ENCODE measurements at places on chromosomes 11 and 22.

- no peak for DNase-seq
These were observed 8.8 kb downstream of the UPB1 start for GRCh38 chr22:24503843-24504338.

- DNase-seq = no peak
These were observed 2.8 kb downstream of the MTNR1B start for GRCh38 chr11:92972248-92972647.

GRCh38 chr11:10273738-10274137 is 20.3 kb downstream of the SBF2 start:
- no peak for DNase-seq

DNA sequence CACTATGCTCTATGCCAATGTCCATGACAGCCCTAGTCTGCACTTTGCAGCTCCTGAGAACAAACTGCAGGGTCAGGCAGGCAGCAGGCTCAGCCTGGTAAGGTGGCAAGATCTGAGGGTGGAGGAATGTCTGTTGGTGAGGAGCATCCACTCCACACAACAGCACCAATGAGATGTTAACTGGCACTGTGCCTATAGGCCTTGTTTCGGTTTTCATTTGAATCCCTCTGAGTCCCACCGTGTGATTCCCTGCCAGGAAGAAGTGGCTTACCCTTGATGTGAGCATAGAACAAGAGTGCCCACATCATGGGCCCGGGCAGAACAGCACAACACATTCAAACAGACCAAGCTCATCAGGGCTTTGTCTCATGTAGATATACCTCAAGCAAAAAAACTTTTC is 44.1 kb upstream of the CHRM4 start:
- no peak for DNase-seq

GRCh38 chr11:16016468-16016829 is 339.9 kb downstream of the SOX6 start:
- no peak for DNase-seq

DNA sequence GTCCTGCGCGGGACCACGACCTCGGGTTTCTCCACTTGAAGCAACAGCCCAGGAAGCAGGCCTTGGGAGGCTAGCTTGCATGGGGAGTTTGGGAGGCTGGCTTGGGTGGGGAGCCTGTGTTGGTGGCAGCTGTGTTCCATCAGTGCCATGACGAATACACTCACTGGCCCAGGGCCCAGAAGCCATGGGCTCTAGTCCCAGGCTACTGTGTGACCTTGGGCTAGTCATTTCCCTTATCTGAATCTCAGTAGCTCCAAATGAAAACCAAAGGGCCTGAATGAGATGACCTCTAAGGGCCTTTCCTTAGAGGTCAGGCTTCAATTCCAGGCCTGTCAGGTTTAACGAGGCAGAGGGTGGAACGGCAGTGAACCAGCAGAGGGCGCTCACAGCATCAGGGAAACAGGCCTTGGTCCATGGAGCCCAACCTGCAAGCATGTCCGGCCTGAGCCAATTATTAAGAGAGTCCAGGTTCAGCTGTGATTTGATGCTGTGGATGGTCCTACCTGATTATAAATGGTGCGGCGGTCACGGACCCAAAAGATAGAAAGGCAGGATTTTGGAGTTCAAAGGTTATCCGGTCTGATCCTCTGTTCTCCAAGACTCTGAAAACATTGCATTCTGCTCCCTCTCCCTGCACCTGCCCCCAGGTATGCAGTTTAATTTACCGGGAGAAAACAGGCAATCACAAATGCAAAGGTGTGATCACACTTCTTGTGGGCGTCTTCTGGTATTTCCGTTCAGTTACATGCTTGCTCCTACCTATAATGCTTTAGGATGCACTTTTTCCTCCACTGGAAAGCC is 15.9 kb downstream of the PTPN5 start:
- DNase-seq = no peak

DNA sequence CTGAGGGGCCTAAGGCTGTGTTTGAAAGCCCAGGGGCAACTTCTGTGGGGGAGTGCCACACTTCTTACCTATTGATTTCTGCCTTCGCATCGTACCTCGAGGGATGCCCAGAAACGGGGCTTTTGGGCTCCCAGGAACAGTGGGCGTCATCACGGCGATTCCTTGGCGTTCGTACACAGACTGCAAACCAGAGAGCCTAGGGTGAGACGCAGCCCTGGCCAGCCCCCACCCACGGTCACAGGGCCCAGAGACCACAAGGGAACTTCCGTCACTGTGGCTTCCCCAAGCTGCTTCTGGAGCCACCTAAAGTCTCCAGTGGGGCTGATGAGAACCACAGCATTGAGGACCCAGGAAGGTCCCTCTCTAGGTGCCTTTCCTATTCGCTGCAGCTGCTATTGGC is 91.9 kb downstream of the CTTN start:
- DNase-seq = no peak

DNA sequence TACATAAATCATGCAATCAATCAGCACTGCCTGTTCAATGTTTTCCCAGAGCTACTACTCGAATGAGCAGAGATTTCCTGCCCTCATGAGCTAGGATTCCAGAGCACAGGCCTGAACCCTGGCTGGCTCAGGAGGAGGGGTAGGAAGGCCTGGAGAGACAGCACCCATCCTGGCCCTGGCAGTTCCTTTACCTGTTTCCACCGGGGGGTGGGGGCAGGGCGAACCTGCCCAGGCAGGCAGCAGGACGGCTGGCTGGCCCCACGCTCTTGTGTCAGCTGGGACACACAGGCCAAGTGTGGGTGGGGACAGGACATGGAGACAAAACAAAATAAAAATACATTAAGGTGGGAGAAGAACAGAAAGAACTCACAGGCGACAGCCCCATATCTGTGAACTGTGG is 109.8 kb upstream of the BID start:
- DNase-seq = no peak

Measured in smooth muscle cell of the brain vasculature (primary cell).